ENCODE measurements at places on chromosomes 5 and 9.

DNA sequence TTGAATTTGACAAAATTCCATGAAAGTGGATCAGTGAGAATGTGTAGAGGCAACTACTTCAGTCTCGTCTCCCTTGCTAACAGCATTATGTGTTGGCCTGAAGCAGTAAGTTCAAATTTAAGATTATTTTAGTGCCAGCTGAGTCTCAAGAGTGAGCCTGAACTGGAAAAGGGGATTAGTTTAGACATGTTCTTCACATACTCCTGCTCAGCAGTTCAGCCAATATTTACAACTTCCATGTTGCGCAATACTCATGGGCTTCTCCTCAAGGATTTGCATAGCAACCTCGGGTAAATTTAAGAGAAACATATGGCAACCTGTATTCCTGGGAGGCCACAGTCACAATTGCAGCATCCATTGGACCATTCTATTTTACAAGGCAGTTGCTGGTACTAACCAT, 553.8 kb downstream of the PTPRD start:
- no peak for DNase-seq

GRCh38 chr9:77435688-77436087, 212.4 kb downstream of the GNA14 start:
- no peak for DNase-seq

GRCh38 chr5:27598576-27598975, 560.2 kb upstream of the CDH9 start:
- no peak for DNase-seq

DNA sequence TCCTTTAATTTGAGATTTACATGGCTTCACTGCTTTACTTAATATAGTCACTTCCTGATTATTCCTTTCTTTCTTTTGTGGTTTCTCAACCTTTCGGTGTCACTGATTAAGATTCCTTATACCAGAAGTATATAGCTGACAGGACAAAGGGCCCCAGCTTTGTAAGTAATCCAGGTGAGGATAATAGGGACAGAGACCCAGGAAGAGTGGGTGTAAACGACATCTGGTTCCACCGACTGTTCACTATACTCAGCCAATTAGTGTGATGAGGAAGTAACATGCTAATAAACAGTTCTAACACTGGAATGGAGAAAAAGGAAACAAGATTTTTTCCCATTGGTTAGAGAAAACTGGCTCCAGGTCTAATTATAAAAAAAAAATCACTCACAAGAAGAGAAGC, 286.3 kb upstream of the EFNA5 start:
- no peak for DNase-seq

GRCh38 chr9:125361837-125362531, 100.4 kb downstream of the GAPVD1 start:
- DNase-seq = no peak

DNA sequence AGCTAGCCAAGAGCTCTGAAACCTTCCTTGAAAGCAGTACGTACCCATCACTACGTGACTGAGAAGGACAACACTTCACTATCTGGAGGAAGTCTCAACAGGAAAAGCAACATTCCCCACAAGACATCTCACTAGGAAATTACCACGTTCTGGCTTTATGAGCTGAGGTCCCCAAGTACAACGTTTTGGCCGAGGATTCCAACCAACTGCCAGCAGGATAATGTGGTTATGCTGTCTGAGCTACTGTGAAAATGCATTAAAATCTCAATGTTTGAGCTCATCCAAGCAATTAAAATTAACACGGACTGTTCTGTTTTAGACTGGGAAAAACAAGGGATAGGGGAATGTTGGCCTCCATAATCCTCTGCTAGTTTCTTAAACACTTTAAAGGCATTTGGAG, 16.4 kb downstream of the MED27 start:
- DNase-seq = no peak

GRCh38 chr5:100623719-100624118, 88.5 kb downstream of the FAM174A start:
- no peak for DNase-seq

- no peak for DNase-seq
Observed at GRCh38 chr9:116572095-116572748, 114.9 kb upstream of the TRIM32 start.

DNA sequence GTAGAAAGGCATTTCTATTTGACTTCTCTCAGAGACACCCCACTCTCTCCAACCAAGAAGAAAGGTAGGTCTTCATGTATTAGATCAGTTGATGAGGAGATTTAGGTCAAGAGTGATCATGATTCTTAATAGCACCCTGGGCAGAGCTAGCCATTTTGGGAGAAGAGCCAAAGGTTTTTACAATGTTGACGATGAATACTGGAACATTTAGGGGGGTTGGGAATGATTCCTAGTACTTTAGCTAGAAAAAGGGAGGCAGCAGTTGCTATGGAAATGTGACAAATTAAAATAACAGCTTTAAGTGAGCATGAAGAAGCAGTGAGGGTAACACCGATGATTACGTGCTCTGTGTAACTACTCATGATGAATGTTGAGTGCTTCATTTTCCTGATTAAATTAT, 9.5 kb upstream of the RPS23 start:
- no peak for DNase-seq

DNA sequence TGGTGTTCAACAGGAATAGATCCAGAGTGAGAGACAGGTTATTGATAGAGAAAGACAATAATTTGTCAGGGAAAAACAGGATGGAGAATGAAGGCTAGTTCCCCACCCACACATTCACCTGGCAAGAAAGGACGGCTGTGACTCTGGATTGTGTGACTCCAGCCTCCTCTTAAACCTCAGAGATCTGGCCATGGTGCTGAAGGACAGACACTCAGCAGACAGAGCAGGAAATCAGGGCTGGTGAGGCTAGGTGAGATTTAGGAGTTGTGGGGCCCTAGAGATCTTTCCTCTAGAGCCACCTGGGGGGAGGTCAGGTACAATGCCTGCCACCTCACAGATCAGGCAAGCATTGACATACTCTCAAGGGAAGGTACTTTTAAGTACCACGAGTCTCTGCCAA, 15.2 kb downstream of the OR1B1 start:
- DNase-seq = no peak

GRCh38 chr5:122790354-122791103, 15.6 kb downstream of the SNX2 start:
- DNase-seq = no peak

DNA sequence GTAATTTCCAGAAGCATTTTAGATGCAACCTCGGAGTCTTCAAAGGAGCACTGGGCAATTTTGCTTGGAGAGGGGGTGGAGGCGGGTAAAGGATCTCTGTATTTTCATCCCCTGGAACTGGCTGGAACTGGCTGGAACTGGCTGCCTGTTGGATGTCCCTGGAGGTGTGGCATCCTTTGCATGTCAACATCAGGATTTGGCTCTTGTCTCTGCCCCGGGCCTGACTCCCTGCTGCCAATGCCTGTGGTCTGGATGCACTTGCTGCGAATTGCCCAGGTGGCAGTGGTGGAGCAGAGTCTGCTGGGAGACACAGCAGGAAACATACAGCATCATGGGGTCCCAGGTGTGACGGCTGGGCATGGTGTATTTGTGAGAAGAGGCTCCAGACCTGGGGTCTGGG, 391.3 kb downstream of the GADD45G start:
- DNase-seq = no peak

DNA sequence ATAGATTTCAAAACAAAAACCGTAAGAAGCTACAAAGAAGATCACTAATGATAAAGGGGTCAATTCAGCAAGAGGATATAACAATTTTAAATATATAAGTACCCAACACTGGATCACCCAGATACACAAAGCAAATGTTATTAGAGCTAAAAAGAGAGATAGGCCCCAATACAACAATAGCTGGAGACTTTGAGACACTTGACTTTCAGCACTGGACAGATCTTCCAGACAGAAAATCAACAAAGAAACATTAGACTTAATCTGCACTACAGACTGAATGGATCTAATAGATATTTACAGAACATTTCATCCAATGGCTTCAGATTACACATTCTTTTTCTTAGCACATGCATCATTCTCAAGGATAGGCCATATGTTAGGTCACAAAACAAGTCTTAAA, 46.3 kb upstream of the TAF1L start:
- DNase-seq = no peak

DNA sequence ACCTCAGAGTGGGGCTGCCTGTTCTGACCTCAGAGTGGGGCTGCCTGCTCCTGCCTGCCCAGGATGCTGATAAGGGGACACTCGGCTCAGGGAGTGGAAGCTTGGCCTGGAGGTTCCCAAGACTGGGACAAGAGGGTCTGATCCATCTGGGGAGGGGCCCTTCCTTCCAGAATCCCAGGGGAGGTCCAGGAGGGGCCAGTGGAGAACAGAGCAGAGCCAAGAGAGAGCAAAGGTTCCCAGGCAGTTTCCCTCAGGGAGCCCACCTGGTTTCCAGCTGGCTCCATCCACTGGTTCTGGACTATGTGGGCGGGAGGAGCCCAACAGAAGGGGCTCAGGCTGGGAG, 49.1 kb upstream of the RNU6ATAC start:
- no peak for DNase-seq

DNA sequence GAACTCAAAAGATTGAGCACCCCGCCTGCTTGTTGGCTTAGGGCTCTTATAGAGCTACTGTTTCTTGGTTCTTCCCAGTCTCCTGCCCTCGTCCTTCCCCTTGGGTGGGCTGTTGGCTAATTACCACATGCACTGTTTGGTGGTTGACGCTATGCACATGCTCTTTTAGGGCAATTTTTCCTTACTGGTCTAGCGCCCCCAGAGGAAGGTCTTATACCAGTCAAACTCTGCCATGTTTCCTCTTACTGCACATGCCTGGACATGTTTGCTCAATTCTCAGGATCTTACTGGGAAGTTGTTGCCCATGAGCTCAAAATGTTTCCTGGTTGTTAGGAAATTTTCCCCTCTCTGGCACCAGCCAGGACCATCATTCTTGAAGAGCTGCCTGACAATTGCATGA, 101.9 kb downstream of the SLC28A3 start:
- no peak for DNase-seq

GRCh38 chr9:133771486-133772482, 33.6 kb upstream of the SARDH start:
- no peak for DNase-seq

GRCh38 chr5:78570646-78571045, 77.9 kb downstream of the LHFPL2 start:
- no peak for DNase-seq

GRCh38 chr9:125438506-125439433, 177.1 kb downstream of the GAPVD1 start:
- DNase-seq = no peak

DNA sequence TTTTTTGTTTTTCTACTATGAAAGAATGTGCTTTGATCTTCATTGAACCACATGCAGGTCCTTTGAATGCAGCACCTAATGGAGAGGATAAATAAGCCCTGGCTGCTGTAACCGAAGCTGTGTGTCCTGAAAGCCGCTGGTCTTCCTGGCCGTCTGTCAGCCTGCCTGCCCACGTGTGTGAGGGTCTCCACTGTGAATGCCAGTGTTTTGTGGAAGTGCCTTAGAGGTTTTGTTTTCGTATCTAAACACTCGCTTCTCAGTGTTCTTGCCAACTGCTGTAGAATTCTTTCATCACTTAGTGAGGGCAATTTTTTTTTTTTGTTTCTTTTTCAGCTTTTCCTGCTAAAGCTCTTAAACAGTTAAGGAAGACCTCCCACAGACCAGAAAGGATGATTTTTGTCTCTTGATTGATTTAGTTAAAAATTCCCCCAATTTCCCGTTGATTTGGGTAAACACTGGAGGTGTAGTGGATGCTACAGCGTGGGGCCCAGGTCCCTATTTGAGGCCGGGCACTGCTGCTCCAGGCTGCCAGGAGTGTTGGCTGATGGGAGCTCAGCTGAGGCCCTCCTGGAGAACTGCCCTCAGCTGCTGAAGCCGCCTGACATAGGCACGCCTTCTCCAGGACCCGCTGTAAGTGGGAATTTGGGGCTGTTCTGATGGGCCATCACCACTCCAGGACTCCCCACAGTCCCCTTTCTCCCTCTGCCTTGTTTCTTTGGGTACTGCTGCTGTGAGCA, 29.2 kb upstream of the PTCH1 start:
- no peak for DNase-seq

DNA sequence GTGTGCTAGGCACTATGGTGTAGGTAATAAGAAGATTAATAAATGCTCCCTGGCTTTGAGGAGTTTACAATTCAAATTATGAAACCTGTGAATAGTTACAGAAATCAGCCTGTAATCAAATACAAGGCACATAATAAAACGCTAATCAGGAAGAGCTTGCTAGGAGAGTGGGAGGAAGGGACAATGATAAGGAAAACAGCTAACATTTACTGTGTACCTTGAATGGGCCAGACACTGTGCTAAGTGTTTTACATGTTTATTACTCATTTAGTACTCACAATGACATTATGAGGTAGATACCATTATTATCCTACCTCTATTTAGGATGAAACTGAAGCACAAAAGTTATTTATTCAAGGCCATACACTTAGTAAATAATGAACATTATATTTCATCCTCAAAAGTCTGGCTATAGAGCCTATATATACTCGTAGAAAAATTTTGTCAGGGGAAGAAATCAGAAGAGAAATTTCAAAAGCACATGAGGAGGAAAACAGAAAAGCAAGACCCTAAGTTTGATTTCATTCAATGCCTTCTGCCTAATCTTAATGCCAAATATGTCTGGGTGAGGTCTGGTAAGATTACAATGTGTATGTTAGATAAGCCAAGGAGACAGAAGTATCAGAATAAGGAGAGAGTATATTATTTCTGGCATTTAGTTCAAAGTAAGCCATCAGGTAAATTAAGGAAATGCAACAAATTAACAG, 35.9 kb downstream of the AFF4 start:
- no peak for DNase-seq

DNA sequence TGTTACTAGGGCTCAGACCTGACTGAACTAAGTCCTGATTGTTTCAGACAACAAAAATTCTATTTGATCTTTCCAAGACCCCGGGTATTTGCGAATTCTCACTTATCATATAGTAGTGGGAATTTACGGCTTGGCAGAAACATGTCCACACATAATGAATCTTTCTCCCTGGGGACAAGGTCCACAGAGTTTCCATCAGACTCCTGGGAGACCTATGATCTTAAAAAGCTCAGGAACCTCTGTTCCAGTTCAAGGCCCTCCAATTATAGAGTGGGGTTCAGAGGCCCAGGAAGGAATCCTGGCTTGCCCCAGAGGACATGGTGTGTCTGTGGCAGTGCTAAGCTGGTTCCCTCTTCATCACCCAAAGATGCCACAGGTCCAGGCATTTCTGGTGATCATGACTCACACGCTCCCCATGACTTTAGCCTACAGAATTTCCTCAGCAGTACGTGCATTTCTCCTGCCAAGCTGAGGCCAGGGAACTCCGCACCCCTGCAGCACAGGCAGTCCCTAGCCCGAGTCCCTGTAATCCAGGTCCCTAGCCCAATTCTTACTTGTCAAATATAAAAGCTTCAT, 12.6 kb downstream of the RAPGEF1 start:
- no peak for DNase-seq

- DNase-seq = no peak
Observed at GRCh38 chr5:9126490-9126889, 419.4 kb downstream of the SEMA5A start.

Data from stimulated activated CD4-positive, alpha-beta T cell treated with anti-CD3 and anti-CD28 coated beads, Interleukin-4, amount 100 ng/mL, for 4 hours (primary cell).